Activated CD4-positive, alpha-beta memory T cell treated with anti-CD3 and anti-CD28 coated beads for 36 hours (primary cell): ENCODE measurements at places on chromosomes 1 and 21. TPM values are rescaled to one million over a fixed set of nuclear protein-coding genes. Genes with fewer than 3 reads are reported as not detected.

TSPEAR gene
- not detected for total RNA-seq

GRCh38 chr1:11924334-11925195 lies 1.7 kb downstream of the KIAA2013 start:
- peaks cover 41% of the 10 kb centered on the region for H3K4me1 ChIP-seq
- peak; percentile 52 for DNase-seq
- peak overlapping the region; percentile 4 for H3K27ac ChIP-seq
- no peaks in the 10 kb centered on the region for H3K27me3 ChIP-seq

- no peak overlapping the region for H3K4me3 ChIP-seq
- H3K4me1 ChIP-seq, result no peaks in the 10 kb centered on the region
- no peak for DNase-seq
- H3K36me3 ChIP-seq, result no peaks in the 10 kb centered on the region
- no peak overlapping the region for H3K27ac ChIP-seq
- H3K27me3 ChIP-seq, result no peaks in the 10 kb centered on the region
Measured at GRCh38 chr21:17732306-17732705, 86.8 kb downstream of the C21orf91 start.

DNA sequence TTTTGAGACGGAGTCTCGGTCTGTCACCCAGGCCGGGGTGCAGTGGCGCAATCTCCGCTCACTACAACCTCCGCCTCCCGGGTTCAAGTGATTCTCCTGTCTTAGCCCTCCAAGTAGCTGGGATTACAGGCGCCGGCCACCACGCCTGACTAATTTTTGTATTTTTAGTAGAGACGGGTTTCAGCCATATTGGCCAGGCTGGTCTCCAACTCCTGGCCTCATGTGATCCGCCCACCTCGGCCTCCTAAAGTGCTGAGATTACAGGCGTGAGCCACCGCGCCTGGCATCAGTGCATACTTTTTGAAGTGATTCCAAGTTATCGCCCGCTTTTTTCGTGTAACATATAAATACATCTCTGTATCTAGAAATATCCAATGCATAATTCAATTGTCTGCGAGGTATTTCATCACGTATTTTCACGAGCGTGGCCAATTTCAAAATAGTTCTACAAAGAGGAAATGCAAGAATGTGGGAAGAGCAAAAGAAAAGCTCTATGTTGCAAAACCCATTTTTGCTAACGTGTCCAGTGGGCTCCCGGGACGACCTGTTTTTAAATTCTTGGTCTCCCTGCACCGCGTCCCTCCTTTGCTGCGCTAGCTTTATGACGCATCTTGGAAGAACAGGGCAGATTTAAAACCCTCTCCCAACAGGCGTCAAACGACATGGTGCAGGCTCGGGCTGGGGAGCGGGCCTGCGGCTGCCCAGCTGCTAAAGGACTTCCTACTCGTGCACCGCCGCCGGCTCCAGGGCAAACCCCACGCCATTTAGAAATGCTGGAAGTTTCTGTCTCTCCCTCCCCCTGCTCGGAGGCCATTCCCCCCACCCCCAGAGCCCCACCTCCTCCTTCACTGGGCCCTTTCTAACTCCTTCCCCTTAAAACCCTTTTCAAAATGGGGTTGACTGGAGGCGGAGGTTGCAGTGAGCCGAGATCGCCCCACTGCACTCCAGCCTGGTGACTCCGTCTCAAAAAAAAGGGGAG lies 923 bp upstream of the IFNGR2 start:
- peak overlapping the region; percentile 62 for H3K27ac ChIP-seq
- peak; percentile 30 for DNase-seq
- peak overlapping the region; percentile 70 for H3K4me3 ChIP-seq

DNA sequence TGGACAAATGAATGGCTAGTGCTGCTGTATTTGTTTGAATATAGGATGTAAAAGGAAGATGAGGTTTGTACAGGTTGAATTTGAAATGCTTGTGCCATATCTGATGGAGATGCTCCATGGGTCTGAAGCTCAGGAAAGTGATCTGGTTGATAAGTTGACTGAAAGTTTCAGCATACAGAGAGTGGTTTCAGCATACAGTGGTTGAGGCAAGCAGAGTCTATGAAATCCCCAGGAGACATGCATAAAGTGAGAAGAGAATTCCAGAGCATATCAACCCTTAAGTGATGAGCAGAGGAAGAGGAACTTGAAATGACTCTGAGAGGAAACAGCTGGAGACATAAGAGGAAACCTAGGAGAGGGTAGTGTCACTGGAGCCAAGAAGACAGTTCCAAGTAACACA lies 21.7 kb downstream of the TCHHL1 start:
- no peaks in the 10 kb centered on the region for H3K4me1 ChIP-seq
- peaks cover 28% of the 10 kb centered on the region for H3K27me3 ChIP-seq
- no peak for DNase-seq
- H3K36me3 ChIP-seq, result no peaks in the 10 kb centered on the region

DNA sequence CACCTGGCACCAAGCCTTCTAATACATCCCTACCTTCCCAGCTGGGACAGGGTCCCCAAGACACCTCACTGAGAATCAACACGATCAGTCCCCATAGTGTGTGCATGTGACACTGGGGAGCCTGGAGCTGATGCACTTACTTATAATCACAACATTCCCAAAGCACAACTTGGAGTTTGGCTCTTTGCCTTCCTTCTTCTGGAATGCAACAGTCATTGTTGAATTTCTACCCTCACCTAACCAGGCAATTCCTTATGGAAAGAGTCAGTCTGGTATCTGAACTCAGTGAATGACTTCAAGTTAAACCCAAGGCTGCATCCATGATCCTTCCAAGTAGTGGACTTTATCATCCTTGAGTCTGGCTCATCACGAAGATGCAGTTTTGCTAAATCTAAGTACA lies 86.1 kb downstream of the DSCAM start:
- H3K27ac ChIP-seq, result no peak overlapping the region
- H3K27me3 ChIP-seq, result no peaks in the 10 kb centered on the region
- H3K4me3 ChIP-seq, result no peak overlapping the region
- no peaks in the 10 kb centered on the region for H3K36me3 ChIP-seq
- no peak for DNase-seq

GRCh38 chr1:230797376-230797920 lies 50.3 kb downstream of the CAPN9 start:
- H3K27me3 ChIP-seq, result peaks cover 18% of the 10 kb centered on the region
- H3K4me3 ChIP-seq, result no peak overlapping the region
- H3K27ac ChIP-seq, result no peak overlapping the region
- no peaks in the 10 kb centered on the region for H3K4me1 ChIP-seq

DNA sequence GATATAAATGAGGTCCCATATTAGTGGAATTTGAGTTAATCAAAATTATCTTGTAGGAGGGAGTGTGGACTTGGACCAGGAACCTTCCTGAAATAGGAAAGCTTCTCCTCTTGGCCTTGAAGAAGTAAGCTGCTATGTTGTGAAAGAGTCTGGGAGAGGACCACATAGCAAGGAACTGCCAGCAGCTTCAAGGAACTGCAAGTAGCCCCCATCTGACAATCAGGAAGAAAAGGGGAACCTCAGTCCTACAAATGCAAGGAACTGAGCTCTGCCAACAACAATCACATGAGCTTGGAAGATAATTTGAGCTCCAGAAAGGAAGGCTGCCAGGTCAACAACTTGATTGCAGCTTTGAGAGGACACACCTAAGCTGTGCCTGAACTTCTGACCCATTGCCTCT lies 8.2 kb upstream of the PRMT6 start:
- peaks cover 5% of the 10 kb centered on the region for H3K27me3 ChIP-seq
- no peaks in the 10 kb centered on the region for H3K4me1 ChIP-seq
- DNase-seq, result no peak
- no peak overlapping the region for H3K4me3 ChIP-seq
- no peak overlapping the region for H3K27ac ChIP-seq

DNA sequence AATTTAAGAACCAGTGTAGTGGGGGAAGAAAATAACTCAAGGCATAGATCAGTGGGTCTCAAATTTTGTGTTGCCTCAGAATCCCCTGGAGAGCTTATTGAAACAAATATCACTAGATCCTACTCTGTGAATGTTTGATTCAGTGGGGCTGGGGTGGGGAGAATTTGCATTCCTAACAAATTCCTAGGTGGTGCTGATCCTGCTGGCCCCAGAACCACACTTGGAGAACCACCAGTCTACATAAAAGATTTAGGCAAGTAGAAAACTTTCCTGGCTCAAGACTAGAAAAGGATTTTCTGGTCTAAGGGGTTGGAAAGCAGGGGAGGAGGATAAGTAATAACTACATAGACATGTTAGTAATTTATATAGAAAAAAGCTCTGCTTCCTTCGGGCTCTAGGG lies 34.1 kb upstream of the C1orf21 start:
- H3K4me3 ChIP-seq, result no peak overlapping the region
- no peaks in the 10 kb centered on the region for H3K4me1 ChIP-seq
- H3K27me3 ChIP-seq, result peaks cover 13% of the 10 kb centered on the region
- DNase-seq, result no peak
- no peak overlapping the region for H3K27ac ChIP-seq

GRCh38 chr1:147434921-147435320 lies 106.4 kb upstream of the BCL9 start:
- H3K27ac ChIP-seq, result no peak overlapping the region
- no peak overlapping the region for H3K4me3 ChIP-seq
- peaks cover 3% of the 10 kb centered on the region for H3K27me3 ChIP-seq
- no peaks in the 10 kb centered on the region for H3K36me3 ChIP-seq
- no peak for DNase-seq
- H3K4me1 ChIP-seq, result no peaks in the 10 kb centered on the region
